ENCODE measurements at places on chromosomes 16 and 17.

- no peak for DNase-seq
These were observed 93.8 kb downstream of the TNFRSF13B start for GRCh38 chr17:16878084-16878483.

DNA sequence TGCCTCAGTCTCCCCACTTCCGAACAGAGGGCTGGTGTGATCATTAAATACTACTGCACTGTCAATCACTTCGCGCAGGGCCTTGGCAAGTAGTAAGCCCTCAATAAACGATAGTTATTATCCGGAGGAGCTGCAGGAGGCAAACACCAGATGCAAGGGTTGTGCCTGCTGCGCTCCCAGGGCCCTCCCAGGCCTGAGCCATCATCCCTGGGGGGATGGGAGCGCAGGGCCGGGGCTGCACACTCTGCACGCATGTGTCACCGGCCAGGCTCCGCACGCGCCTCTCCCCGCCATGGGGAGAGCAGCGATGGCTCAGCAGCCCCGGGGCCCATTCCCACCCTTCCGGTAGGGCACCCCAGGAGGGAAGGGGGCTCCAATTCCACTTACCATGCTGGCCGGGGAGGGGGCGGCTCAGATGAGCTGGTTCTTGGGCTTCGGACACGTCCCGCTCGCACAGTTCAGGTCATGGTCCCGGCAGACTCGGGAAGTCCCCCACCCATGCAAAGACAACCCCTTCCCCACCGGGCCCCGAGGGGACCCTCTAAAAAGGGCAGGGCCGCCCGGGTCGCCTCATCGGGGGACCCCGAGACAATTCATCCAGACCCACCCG is 681 bp downstream of the XPO6 start:
- DNase-seq: peak; percentile 77

GRCh38 chr16:79500866-79501265 is 99.7 kb downstream of the MAF start:
- no peak for DNase-seq

DNA sequence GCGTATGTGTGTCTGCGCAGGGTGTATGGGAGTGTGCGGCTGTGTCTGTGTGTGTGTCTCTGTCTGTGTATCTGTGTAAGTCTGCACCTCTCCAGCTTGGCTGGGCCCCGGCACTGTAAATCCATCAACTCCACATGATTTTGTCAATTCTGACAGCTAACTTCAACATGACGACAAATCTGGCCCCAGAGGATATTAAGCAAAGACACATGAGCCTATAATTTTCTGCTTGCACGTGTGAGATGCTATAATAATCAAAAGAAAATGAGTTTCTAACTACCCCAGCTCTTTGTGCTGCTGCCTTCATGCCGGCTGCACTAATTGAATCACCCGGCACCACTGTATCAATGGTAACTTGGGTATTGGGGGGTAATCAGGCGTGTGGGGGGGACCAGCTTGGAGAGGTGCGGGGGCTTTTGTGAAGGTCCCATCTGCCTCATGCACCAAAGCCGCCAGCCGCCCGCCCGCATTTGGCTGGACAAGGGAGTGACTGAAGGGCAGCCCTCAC is 57.6 kb upstream of the LHX1 start:
- no peak for DNase-seq

GRCh38 chr17:38914741-38915638 is 10.4 kb upstream of the LASP1NB start:
- DNase-seq: no peak

GRCh38 chr17:58947411-58947810 is 159.3 kb downstream of the TRIM37 start:
- DNase-seq: no peak
